Mesothelial cell of epicardium (in vitro differentiated cells): ENCODE measurements at places on chromosomes 6 and 20. TPM values are rescaled to one million over a fixed set of nuclear protein-coding genes. Genes with fewer than 3 reads are reported as not detected.
A peak's percentile ranks its signal among the peaks of the same experiment; 100 is the strongest.

OR2H1 gene
- total RNA-seq, result not detected in 3 replicates

SAMD10 gene
- total RNA-seq, result 10.3 to 11.7 TPM (median 11.4 TPM) in 3 replicates

DNA sequence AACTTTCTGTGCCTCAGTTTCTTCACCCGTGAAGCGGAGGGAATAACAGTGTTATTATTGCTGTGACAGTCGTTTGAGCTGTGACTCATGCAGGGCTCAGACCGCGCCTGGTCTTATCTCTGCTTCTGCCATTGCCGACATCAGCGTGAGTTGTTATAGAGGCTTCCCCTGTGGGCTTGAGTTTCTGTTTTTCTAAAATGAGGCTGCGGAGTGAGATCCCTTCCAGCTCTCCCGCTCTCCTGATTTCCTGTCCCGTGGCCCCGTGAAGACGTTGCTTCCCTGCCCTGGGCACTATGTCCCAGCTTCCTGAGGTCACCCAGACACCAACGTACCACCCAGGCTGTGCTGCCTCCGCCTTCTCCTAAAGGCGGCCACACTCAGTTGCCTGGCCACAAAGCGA, 278.5 kb downstream of the BMP7 start:
- no peak for DNase-seq
- H3K4me3 ChIP-seq, result peak overlapping the region; percentile 27
- H3K27me3 ChIP-seq, result peaks cover 8% of the 10 kb centered on the region
- H3K27ac ChIP-seq, result peak overlapping the region; percentile 19
- peaks cover 9% of the 10 kb centered on the region for H3K4me1 ChIP-seq

CD93 gene
- total RNA-seq, result 0.07 to 0.09 TPM (median 0.09 TPM) in 3 replicates

BPIFB4 gene
- not detected in 3 replicates for total RNA-seq

DNA sequence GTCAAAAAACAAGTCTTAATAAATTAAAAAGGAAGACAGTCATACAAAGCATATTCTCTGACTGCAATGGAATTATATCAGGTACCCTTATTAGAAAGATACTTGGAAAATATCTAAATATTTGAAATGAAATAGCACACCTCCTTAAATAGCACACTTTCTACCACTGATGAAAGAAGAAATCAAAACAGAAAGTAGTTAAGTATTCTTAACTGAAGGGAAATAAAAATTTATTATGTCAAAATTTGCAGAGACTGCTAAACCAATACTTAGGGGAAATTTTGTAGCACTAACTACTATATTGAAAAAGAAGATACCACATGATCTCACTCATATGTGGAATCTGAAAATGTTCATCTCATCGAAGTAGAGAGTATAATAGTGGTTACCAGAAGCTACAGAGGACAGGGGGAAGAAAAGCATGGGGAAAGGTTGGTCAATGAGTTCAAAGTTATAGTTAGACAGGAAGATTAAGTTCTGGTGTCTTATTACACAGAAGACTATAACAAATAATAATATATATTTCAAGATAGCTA, 112.2 kb downstream of the ASCC3 start:
- peaks cover 23% of the 10 kb centered on the region for H3K36me3 ChIP-seq
- no peak overlapping the region for H3K4me3 ChIP-seq
- no peak overlapping the region for H3K27ac ChIP-seq
- no peaks in the 10 kb centered on the region for H3K4me1 ChIP-seq
- no peak for DNase-seq

GRCh38 chr6:117706504-117706903, 31.2 kb downstream of the NUS1 start:
- H3K27me3 ChIP-seq, result no peaks in the 10 kb centered on the region
- no peak overlapping the region for H3K4me3 ChIP-seq

- H3K4me1 ChIP-seq, result peaks cover 10% of the 10 kb centered on the region
- no peak overlapping the region for H3K27ac ChIP-seq
- H3K36me3 ChIP-seq, result no peaks in the 10 kb centered on the region
- no peak for DNase-seq
These were observed 24.4 kb downstream of the UST start for GRCh38 chr6:148771212-148771601.

- H3K4me3 ChIP-seq, result no peak overlapping the region
- H3K27me3 ChIP-seq, result no peaks in the 10 kb centered on the region
- no peaks in the 10 kb centered on the region for H3K4me1 ChIP-seq
- peaks cover 22% of the 10 kb centered on the region for H3K36me3 ChIP-seq
- DNase-seq, result no peak
These were observed 9.9 kb downstream of the TTI1 start for GRCh38 chr20:38023181-38024001.

VGLL2 gene
- not detected in 3 replicates for total RNA-seq

- H3K27ac ChIP-seq, result no peak overlapping the region
- no peaks in the 10 kb centered on the region for H3K36me3 ChIP-seq
- H3K27me3 ChIP-seq, result peaks cover 2% of the 10 kb centered on the region
These were observed 29.9 kb upstream of the ANKEF1 start for GRCh38 chr20:10004900-10005299.

DNA sequence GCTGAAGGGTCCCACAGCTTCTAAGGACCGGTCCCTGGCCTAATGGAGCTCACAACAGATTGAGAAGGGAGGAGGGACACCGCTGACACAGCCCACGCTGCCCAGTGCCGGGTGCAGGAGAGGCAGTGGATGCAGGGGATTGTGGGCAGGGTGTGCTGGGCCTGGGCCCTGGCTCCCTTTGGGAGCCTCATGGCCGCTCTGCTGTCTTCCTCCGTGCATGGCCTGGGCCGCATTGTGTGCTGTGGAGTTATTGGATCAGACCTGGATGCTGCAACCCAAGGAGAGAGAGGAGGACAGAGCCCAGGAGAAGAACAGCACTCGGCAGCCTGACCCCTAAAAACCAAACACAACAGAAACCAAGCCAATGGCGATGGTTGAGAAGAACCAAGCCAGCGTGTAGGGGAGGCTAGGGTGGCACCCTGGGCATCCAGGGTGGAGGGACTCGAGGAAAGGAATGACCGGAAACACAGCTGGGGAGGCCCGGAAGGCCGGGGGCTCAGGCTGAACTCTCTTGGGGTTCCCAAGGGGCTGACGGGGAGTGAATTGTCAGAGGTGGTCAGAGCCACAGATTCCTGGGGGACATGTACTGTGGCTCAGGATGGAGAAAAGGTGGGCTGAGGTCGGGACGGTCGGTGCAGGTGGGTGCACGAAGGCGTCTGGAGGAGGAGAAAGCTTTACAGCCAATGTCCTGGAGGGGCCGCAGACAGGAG, 41.0 kb downstream of the ERMARD start:
- peaks cover 10% of the 10 kb centered on the region for H3K27me3 ChIP-seq
- DNase-seq, result no peak
- peaks cover 15% of the 10 kb centered on the region for H3K4me1 ChIP-seq
- H3K27ac ChIP-seq, result no peak overlapping the region
- no peaks in the 10 kb centered on the region for H3K36me3 ChIP-seq

GRCh38 chr6:26087284-26088115, at the start of gene HFE:
Gene HFE (plus strand): TSS chr6:26087429. CDS start chr6:26087441, 12 bp downstream.
- H3K4me1 ChIP-seq, result peaks cover 18% of the 10 kb centered on the region
- peak within 1 kb of the TSS; percentile 79 for H3K4me3 ChIP-seq
- peaks cover 3% of the 10 kb centered on the region for H3K36me3 ChIP-seq
- no peak for DNase-seq
- H3K27ac ChIP-seq, result peak within 1 kb of the TSS; percentile 86
- no peaks in the 10 kb centered on the region for H3K27me3 ChIP-seq

GRCh38 chr20:11734431-11734830, 183.3 kb upstream of the BTBD3 start:
- H3K4me1 ChIP-seq, result peaks cover 3% of the 10 kb centered on the region
- H3K27ac ChIP-seq, result no peak overlapping the region
- no peak overlapping the region for H3K4me3 ChIP-seq
- no peak for DNase-seq
- H3K27me3 ChIP-seq, result no peaks in the 10 kb centered on the region

DNA sequence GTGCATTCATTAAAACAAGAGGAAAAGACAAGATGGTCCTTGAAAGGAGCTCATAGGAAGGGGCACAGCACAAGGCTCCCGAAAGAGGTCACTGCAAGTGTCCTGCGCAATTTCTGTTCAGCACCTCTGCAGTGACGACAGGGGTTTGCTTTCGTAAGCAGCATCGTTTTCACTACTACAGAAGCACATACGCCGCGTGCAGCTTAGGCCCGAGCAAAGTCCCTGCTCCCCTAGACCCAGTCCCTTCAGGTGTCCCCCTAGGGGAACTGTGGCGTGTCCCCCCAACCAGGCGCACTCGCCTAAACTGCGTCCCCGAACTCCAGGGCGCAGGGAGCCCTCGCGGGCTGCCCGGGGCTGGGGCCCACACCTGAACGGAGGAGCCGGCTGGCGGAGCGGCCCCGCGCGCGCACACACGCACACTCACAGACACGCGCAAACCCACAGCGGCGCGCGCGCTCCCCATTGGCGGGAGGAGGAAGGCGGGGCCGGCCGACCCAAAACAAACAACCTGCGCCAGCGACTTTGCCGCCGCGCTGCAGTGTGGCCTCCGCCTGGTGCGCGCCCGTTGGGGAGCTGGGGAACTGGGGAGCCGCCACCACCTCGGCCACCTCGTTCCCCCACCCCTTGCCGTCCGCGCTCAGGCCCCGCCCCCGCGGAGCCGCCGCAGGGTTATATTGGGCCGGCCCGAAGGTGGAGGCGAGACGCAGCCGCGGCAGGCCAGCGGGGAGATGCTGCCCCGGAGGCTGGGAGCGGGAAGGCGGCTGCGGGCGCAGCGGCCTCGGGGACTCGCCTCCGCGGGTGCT, at the start of gene FOXQ1:
TSS of gene FOXQ1 (plus strand) at position 699 of the 803 bp plus-strand sequence. CDS start 607 bp downstream, outside the sequence.
- peak; percentile 51 for DNase-seq
- H3K36me3 ChIP-seq, result no peaks in the 10 kb centered on the region
- H3K27me3 ChIP-seq, result peaks cover 91% of the 10 kb centered on the region
- H3K4me3 ChIP-seq, result peak within 1 kb of the TSS; percentile 72
- H3K4me1 ChIP-seq, result peaks cover 22% of the 10 kb centered on the region

ZNF133 gene
- 23.7 to 25.4 TPM (median 24.3 TPM) in 3 replicates for total RNA-seq

OR12D2 gene
- total RNA-seq, result not detected in 3 replicates

- no peak overlapping the region for H3K4me3 ChIP-seq
- no peaks in the 10 kb centered on the region for H3K36me3 ChIP-seq
- peaks cover 6% of the 10 kb centered on the region for H3K27me3 ChIP-seq
- H3K27ac ChIP-seq, result no peak overlapping the region
- H3K4me1 ChIP-seq, result no peaks in the 10 kb centered on the region
These were observed 9.5 kb upstream of the RALY start for GRCh38 chr20:33984182-33984719.

DNA sequence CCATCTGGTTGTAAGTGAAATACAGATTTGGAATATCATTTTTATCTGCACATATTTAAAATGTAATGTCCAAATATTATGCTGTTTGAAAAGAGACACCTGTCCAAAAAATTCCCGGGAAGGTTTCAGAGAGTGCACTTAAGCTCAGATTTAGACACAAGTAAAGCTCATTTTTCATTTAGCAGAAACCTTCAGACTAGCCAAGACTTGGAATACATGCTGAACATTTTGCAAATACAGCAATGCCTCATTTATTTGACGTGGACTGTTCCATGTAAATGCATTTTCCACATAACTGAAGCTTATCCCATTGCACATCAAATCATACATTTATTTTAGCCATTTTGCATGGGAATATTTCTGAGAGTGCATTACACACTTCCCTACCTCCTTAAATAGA, 280.7 kb downstream of the ZNF217 start:
- peaks cover 13% of the 10 kb centered on the region for H3K4me1 ChIP-seq
- no peaks in the 10 kb centered on the region for H3K27me3 ChIP-seq
- H3K4me3 ChIP-seq, result no peak overlapping the region
- no peak overlapping the region for H3K27ac ChIP-seq
- no peak for DNase-seq

- H3K27me3 ChIP-seq, result no peaks in the 10 kb centered on the region
- H3K27ac ChIP-seq, result no peak overlapping the region
- DNase-seq, result no peak
- H3K4me3 ChIP-seq, result no peak overlapping the region
These were observed 19.2 kb downstream of the FKBP1A start for GRCh38 chr20:1373614-1374013.

DNA sequence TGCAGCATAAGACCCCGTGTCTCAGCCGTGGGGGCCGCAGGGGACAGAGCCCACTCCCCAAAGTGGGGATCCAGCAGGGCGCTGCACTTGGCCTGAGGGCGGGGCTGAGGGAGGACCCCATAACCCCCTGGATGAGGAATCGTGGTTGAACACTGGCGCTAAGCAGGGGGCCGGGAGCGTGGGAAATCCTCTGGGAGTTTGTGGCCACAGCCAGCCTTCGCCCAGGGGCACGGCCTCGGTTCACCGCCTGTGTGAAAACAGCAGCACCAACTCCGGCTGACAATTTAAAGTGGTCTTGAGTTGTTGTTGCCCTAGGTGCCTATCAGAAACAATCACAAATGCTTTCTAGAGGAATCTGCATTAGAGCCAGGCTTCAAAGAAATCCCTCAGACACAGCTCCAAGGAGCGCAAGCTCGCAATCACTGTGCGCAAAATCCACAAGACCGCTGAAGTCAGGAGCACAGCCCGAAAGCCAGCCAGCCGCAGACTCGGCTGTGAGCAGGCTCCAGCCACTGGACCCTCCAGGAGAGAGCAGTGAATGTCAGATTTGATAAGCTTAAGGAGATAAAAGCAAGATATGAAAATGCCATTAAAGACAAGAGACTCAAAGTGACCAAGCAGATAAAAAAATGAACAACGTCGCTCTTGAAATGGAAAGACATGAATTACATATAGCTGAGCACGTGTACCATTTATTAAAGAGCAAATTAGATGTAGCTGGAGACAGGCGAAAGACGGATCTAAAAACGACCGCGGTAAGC, 10.9 kb upstream of the RPS6KA2 start:
- H3K27ac ChIP-seq, result no peak overlapping the region
- H3K4me3 ChIP-seq, result no peak overlapping the region
- H3K36me3 ChIP-seq, result no peaks in the 10 kb centered on the region
- H3K4me1 ChIP-seq, result peaks cover 6% of the 10 kb centered on the region
